HT1080 (cell line): ENCODE measurements at places on chromosomes 11 and 22. TPM values are rescaled to one million over a fixed set of nuclear protein-coding genes. Genes with fewer than 3 reads are reported as not detected.
A peak's percentile ranks its signal among the peaks of the same experiment; 100 is the strongest.

OR8B4 gene
- total RNA-seq: not detected in 2 replicates

GTF2H1 gene
- total RNA-seq: 70.3 and 85.8 TPM in 2 replicates

ADAMTS8 gene
- total RNA-seq: not detected in 2 replicates

SYNGR1 gene
- 12.7 and 12.8 TPM in 2 replicates for total RNA-seq

SEC14L6 gene
- not detected in 2 replicates for total RNA-seq

FBLN1 gene
- 0.90 and 2.3 TPM in 2 replicates for total RNA-seq

C22orf15 gene
- 1.1 TPM in 1 of 2 replicates, not detected in the other for total RNA-seq

PAMR1 gene
- total RNA-seq: not detected in 2 replicates

MUC5AC gene
- total RNA-seq: not detected in 2 replicates

TMEM191C gene
- total RNA-seq: 1.1 and 2.7 TPM in 2 replicates

TSPAN32 gene
- 0.05 and 0.30 TPM in 2 replicates for total RNA-seq

TBC1D10A gene
- 11.1 and 12.9 TPM in 2 replicates for total RNA-seq

OR10A2 gene
- not detected in 2 replicates for total RNA-seq

GRCh38 chr11:2383852-2384804, 7.0 kb downstream of the CD81 start:
- no peak for DNase-seq

GRCh38 chr22:37892566-37893335, 13.3 kb upstream of the MICALL1 start:
- DNase-seq: no peak

GRCh38 chr11:112608509-112608908, 347.8 kb upstream of the PLET1 start:
- DNase-seq: no peak

DNA sequence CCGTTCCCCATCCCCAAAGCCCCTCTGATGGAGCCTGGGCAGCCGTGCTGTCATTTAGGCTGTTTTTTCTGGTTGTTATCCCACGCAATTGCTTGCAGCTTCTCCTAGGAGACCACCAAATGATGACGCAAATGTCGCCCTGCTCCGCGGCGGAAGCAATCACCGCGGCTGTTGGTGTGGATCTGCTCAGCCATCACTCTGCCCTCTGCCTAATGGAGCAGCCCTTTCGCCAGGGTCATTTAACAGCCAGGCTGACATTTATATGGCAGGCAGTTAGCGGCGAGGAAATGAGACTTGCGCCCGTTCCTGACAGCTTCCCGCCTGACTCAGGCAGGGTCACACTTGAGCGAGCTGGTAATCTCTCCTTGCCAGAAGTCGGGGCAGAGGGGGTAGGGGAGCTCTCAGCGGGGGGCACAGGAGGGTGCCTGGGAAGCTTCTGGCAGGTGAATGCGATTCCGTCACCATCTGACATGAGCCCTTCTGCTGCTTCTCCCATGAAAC, 97.9 kb upstream of the RTL6 start:
- DNase-seq: no peak

DNA sequence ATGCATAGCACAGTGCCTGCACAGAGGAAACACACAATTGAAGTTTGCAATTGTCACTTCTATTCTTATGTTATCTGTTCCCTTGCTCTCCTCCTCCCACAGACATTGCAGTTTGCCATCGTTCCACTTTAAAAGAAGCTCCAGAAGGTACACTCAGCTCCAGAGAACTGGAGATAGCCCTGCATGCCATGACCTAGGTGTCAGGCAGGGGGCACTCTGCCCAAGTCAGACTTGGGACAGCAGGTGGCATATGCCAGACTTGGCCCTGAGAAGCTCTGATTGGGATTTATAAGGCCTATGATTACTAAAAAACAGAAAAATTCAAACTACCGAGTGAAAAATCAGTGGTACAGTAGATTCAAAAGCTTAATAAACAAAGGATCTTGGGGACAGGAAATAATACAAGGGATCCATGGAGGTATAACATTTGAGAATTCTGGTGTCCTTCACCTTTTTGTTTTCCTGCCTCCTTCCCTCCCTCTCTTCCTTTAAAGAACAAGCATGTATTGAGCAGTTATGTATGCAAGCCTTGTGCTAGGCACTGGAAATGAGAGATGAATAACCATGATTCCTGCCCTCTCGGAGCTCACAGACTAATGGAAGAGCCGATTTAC, 40.0 kb downstream of the TENM4 start:
- peak; percentile 36 for DNase-seq

DNA sequence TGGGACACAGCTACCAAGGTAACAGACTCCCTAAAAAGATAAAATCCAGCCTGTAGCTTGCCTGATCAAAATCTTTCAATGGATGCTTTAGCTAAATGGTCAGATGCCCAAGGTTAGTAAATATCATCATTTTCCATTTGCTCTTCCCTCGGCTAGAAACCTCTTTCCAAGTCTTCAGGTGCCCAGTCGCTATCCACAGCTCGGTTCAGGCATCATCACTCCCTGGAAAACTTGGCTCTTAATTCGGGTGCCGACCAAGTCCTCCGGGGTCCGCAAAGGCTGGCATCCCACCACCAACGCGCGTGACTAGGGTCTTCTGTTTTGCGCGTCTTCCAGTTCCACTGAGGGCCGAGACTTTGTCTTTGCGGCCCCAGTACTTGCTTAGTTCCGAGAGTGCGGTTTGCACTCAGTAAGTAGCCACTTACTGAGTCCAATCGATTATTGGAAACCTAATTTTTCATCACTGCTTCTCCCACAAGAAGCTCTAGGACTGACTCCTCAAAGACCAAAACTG, 44.3 kb downstream of the OR4D9 start:
- DNase-seq: no peak

DNA sequence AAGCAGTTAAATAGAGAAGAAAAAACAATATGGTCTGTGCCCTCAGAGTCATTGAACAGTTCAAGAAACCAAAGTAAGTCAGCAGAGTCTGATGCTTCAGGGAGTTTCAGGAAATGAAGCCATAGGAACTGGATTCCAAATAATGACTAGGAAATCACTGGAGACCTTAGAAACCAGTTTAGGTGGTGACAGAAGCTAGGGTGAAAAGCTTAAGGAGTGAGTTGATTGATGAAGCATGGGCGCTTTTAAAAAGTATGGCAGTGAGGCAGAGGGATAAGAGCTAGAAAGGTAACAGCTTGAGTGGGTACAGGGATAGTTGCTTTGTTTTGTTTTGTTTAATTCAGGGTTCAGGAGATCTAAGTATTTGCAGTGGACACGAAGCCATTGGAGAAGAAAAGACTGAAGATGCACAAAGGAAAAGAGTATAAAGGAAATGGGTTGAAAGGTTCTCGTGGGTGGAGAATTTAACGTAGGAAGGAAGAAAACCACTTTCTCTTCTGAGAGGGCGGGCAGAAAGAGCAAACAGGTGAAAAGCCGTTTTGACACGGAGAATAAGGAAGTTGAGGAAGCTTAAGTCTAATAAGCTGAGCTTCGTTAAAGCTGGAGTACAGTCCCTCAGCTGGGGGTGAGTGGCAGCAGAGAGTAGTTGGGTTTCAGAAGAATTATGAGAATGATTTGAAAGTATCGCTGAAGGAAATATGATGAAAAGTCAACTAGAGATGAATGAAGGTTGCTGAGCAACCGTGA, 14.8 kb downstream of the SGSM3 start:
- DNase-seq: no peak

- no peak for DNase-seq
These were observed 74.6 kb downstream of the ARHGEF12 start for GRCh38 chr11:120410622-120411380.

DNA sequence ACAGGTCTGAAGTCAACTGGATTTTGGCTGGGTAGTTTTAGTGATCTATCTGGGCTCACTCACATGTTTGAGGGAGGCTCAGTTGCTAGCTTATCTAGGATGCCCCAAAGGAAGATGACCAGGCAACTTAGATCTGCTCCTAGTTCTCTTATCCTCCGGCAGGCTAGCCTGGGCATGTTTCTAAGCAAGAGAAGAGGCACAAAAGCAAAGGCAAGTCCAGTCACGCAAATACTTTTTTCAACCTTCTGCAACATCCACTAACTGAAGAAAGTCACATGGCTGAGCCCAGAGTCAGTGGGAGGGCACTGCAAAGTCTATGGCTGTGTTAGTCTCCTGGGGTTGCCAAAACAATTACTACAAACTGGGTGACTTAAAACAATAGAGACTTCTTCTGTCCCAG, 32.9 kb upstream of the FSHB start:
- no peak for DNase-seq

- DNase-seq: no peak
These were observed 97.4 kb upstream of the SLC6A5 start for GRCh38 chr11:20501971-20502370.

DNA sequence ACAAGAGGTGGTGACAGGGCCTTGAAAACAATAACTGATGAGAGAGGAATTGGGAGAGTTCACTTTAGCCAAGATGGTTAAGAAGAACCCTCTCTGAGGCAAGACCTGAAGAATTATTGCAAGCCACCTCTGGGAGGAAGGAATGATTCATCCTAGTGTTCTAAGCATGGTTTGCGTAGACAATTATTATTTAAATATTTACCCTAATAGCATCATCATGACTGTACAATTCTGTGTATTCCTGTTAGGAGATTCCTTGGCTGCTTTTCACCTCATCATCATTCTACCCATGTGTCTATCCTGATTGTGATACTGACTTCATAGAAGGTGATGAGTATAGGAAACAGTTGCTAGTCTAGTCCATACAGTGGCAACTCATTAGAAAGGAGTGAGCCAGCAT, 264.4 kb downstream of the DDX10 start:
- peak; percentile 83 for DNase-seq

- DNase-seq: no peak
These were observed 43.4 kb upstream of the MICAL2 start for GRCh38 chr11:12066799-12067508.

GRCh38 chr11:74895340-74896116, 53.4 kb downstream of the XRRA1 start:
- no peak for DNase-seq

- DNase-seq: peak; percentile 40
These were observed 204.3 kb downstream of the TENM4 start for GRCh38 chr11:79236541-79236971.

GRCh38 chr11:5851002-5851401, 6.5 kb downstream of the OR52E8 start:
- no peak for DNase-seq

DNA sequence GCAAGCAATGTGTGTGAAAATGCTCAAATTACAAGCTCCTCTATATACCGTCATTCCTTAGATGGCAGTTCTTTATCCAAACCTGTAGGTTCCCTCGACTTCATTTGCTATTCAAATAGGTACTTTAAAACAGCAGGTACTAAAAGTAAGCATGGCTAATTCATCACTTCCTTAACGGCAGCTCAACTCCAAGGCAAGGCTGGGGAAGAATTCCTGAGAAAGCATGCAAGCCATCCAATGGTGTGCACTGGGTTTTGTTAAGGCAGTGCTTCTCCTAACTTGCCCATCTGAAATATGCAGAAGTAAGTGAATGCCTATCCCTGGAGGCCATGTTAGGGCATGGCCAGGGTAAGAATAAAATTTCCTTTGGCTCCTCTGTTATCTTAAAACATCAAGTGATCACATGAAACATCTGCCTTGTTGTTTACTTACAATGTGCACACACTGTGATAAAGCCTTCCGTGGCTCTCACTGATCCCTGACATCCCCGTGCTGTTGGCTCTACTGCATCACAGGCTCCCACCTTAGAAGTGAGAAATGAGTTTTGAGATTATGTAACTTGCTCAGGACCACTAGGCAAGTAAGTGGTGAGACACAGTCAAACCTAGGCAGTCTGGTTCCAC, 52.1 kb downstream of the SMCO4 start:
- DNase-seq: no peak

GRCh38 chr22:41222846-41223507, 17.8 kb downstream of the CHADL start:
- no peak for DNase-seq

DNA sequence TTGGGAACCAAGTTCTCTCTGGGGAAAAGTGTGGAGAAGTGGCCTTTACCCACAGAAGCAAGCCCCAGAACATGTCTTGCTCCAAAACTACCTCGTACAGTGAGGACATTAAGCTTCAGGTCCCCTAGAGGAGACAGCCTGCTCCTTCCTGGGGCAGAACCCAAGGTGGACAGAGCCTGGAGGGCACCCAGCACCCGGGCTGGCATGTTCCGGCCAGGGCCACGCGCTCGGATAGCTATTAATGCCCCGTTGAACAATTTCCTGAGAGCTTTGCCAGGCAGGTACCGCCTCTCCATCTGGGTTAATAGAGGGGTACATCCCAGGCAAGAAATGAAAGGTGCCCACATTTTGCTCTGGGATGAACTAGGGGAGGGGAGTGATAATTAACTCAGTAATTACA, 169.0 kb upstream of the GRK3 start:
- DNase-seq: no peak

GRCh38 chr11:64772303-64773018, 5.9 kb downstream of the SF1 start:
- DNase-seq: no peak

DNA sequence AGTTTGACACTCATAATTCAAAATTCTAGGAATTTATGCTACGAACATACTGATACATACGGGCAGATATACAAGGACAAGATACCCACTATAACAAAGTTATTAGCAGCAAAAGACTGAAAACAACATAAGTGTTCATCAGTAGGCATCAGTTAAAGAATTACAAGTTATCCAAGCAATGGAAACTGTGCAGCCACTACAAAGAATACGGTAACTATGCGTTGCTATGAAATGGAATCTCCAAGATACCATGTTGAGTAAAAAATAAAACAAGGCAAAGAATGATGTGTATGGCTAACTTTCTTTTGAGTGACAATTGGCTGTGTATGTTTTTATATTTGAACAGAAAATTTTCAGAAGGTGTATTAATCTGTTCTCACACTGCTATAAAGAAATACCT, 151.7 kb downstream of the ADAMTS15 start:
- DNase-seq: no peak

GRCh38 chr11:19073454-19074415, 13.2 kb upstream of the MRGPRX2 start:
- DNase-seq: no peak

GRCh38 chr11:898143-898511, 12.5 kb downstream of the CHID1 start:
- DNase-seq: peak; percentile 33

DNA sequence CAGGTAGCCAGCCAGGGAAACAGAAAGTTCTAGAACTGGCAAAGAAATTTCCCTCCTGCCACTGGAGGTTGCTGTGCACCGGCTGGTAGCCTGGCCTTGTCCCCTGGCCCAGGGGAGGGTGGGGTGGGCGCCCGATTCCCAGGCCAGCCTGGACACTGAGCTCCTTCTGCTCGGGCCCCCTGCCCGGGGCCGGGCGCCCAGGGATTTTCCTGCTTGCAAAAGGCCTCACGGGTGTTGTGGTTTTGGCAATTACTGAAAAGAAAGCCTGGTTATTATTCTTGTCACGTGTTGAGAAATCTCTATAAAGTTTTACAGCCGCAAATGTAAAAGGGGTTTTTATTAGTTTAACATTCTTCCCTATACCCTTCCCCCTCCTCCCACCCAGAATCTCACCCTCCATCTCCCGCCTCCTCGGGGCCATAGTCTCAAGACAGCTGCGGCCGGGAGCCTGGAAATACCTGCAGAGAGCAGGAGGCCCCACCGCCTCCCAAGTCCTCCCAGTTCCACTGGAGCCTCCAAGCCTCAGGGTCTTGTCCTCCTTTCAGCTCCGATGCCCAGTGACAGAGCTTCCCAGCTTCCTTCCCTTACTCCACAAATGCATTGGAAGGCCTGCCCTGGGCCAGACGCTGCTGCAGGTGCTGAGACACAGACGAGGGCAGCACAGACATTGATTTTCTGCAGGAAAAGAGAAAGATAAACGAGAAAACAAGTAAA, 1515.6 kb downstream of the TBC1D22A start:
- DNase-seq: no peak
